ENCODE measurements at places on chromosomes 7 and 10. TPM values are rescaled to one million over a fixed set of nuclear protein-coding genes. Genes with fewer than 3 reads are reported as not detected.

AOAH gene
- polyA plus RNA-seq = 0.05 TPM

BMPER gene
- 0.05 TPM for polyA plus RNA-seq

LBX1 gene
- polyA plus RNA-seq = not detected

GRCh38 chr10:44520651-44521050, 135.8 kb upstream of the CXCL12 start:
- DNase-seq = no peak

DNA sequence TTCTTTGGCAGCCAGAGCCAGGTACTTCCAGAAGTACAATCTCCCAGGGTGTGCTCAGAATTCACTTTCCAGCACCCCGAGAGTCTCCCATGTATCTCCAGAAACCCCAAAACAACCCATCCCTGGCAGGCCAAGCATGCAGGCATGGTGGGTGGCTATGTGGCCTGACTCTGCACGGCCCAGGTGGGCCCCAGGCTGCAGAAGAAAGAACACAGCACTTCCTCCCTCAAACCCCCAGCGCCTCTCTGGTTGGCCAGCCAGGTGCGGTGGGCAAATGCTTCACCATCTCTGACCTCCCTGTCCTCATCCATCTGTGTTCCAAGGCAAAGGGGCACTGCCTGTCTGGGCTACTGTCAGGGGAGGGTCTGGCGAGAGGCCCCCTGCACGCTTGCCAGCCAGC, 100.3 kb downstream of the MKI67 start:
- DNase-seq = no peak

- DNase-seq = peak; percentile 57
Observed at GRCh38 chr10:118958984-118959925, 70.3 kb upstream of the NANOS1 start.

DNA sequence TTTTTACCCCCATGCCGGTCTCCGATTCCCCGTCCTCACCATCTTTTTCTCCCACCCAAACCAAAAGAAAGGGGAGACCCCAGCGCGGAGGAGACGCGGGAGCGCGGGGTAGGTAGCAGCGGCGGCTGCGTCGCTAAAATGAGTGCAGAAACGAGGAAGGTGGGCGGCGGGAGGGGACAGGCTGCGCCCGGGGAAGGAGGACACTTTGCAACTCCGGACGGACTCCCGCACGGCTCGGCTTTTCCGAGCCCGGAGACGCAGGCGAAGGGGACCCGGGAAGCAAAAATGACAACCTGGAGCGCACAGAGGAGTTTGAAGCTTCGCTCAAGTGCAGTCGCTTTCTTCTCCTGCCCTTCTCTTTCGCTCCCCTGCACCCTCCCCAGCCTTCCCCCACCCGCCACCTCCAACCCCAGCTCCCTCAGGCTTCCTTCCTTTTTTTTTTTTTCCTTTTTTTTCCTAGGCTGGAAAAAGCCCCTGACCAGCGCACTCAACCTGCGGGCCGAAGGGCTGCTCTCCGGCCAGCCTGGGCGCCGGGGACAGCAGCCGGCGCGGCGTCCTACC, 453 bp downstream of the SFMBT2 start:
- no peak for DNase-seq

GRCh38 chr7:2019461-2019710, 213.4 kb downstream of the MAD1L1 start:
- DNase-seq = no peak

All from mammary epithelial cell (primary cell).